ENCODE measurements at places on chromosomes 11 and 22. TPM values are rescaled to one million over a fixed set of nuclear protein-coding genes. Genes with fewer than 3 reads are reported as not detected.

SF3A1 gene
- total RNA-seq: 106 TPM

STX3 gene
- total RNA-seq: 10.0 TPM

OR52I2 gene
- total RNA-seq: not detected

FAM111B gene
- not detected for total RNA-seq

TRIM66 gene
- total RNA-seq: 3.0 TPM

MS4A3 gene
- 0.57 TPM for total RNA-seq

POU2F3 gene
- not detected for total RNA-seq

KRTAP5-3 gene
- not detected for total RNA-seq

MYEOV gene
- not detected for total RNA-seq

DNA sequence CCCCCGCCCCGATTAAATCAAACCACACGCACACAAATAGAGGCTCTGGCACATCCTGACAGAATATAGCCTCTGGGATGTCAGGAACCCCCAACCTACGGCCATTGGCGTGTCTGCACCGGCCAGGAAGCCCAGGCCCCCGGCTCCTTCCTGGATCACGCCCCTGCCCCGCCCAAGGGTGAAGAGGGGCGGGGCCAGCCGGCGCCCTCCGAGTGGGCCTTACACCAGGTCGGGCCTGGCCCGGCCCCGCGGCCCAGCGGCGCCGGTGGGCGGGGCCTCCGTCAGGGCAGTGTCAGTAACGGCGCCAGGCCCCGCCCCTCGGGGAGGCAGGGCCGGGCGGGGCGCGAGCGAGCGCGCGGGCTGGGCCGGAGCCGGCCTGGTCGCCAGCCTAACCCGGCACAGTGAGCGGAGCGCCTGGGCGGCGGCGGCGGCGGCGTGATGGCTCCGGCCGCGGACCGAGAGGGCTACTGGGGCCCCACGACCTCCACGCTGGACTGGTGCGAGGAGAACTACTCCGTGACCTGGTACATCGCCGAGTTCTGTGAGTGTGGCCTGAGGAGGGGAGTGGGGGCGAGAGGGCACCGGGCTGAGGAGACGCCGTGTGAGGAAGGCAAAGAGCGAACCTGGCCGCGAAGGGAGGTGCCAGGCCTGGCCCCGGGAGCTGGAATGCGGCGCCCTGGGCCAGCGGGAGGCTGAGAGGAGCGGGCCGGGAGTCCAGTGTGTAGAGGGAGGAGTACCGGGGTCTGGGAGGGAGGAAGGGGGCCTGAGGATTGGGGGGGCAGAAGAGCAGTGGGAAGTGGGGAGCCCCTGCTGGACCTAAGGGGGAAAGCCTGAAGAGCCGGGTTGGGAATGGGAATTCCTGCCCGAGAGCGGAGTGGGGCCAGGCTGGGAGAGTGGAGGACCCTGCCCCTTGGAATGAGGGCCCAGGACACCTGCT, at the start of gene ACER3:
TSS of gene ACER3 (plus strand) at position 380 of the 937 bp plus-strand sequence. CDS start at position 439, 59 bp downstream.
- DNase-seq: peak; percentile 96

DNA sequence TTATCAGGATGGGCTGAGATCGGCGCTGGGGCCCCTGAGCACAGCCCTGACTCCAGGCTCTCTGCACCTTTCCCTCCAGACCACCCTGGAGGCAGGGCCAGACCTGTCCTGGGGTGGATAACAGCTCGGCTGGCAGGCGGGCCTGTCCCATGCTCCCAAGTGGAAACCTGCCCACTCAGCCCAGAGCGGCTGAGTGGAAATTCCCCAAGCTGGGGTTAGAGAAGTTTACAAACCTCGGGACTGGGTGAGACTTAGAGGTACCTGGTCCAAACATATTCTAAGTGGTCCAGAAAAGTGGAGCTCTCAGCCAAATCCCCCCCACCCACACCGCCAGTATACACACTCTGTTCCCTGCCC, 4.8 kb upstream of the FXYD2 start:
- DNase-seq: peak; percentile 14

DNA sequence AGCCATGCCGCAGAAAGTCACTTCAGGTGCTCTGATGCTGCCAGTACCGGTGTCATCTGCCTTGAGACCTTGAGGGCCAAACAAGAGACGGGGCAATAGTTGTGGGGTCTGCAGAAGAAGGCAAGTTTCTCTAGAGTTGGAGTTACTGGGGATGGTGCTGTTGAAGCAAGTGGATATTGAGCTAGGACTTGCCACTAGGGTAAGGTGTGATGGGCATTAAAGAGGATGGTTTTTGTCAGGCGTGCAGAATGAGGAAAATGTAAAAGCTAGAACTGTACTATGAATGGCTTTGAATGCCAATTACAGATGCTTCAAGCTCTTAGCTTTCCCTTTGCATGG, 61.6 kb downstream of the TNRC6B start:
- DNase-seq: no peak

DNA sequence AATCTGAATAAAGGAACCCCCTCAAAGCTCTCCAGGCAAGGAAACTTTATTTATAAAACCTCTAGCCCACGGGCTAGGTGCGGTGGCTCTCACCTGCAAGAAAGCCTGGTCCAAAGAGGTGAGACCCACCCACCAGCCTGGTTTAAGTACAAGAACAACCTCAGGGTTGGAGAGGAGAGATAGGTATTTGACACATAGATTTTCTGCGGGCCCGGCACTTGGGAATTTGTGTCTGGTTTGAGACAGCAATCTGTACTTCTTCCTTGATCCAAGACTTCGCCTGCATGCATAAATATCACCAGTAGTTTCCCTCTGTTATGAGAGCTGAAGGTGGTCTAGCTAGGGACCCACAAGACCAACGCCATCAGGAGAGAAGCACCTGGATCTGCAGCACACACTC, 73.2 kb upstream of the CAPRIN1 start:
- no peak for DNase-seq

DNA sequence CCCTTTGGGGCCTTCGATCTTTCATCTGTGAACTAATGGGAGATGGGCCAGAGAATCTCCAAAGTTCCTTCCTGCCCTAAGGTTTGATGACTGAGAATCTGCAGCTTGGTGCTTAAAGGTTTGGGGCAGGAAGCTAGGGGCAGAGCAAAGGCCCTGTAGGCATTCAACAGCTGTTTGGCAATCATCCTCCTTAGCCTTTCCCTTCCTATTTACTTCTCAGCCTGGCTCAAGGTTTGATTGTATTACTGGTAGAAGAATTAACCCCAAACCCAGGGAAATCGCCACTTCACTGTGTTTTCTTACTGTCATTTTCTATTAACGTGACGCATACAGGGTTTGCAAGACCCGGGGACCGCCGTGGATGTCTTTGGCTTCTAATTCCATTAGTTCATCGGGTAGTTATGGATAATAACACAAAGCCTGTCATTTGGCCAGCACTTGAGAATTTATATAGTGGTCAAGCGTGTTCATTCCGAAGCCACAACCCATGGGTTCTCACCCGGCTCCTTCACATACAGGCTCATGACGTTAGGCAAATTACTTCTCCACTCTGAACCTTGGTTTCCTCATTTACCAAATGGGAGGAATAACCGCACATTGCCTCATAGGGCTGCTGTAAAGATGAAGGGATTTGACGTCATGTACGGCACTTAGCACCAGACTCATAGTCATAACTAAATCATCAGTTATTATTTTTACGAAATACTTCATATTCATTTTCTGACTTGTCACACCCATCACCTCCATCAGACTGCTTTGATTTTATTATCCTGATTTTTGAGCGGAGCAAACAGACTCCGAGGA, 158.1 kb downstream of the FBXO7 start:
- DNase-seq: no peak

DNA sequence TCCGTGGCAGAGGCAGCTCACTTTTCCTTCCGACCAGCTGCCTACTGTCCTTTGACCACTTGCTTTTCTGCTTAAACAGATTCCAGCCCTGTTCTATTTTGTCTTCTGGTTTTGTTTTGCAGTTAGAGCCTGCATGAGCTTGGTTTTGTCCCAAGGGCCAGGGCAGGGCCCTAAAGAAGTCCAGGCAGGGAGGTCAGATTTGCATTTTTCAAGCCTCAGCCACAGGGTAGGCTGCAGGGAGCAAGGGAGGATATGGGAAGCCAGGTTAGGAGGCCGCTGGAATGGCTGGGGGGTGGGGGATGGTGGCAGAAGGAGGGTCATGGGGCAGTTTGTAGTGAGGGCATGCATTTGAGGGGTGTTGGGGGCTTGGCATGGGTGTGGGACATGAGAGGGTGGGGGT, 23.1 kb downstream of the FADD start:
- no peak for DNase-seq

DNA sequence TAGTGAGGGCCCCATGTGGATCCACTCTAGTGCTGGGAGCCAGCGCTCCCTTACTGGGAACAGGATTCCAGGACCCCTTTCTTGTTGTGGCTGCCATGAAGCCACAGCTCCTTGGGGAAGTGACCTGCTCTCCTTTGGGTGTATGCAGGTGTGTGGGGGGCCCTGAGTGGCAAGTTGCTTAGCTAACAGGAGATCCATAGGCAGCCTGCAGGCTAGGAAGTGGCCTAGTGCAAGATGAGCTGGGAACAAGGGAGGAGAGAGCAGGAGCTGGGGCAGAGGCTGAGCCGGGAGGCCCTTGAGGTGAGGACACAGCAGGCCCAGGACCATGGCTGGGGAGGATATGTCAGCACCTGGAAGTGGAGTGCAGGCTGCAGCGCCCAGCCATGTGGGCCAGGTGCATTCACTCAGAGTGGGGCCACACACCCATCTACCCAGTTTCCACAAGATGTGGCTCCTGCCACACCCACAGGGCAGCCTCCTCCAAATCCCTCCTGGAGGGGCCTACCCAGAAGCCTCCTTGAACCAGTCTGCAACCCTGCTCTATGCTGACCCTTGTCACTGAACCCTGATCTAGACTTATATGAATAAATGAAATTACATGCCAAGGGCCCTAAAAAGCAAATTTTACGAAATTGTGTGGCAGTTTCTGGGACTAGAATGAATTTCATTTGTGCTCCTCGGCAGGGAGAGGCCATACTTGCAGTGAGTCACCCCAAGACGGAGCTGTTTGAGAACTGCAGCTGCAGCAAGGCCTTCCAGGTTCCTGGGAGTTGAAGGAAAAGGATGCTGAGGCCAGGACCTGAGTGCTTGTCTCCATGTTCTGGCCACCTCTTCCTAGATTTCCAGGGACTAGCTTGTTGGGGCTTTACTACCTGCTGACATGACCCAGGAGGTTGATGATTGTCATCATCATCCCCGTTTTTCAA, 3.2 kb downstream of the THAP7 start:
- no peak for DNase-seq

- DNase-seq: no peak
These were observed 17.5 kb upstream of the SMIM38 start for GRCh38 chr11:69138265-69138664.

DNA sequence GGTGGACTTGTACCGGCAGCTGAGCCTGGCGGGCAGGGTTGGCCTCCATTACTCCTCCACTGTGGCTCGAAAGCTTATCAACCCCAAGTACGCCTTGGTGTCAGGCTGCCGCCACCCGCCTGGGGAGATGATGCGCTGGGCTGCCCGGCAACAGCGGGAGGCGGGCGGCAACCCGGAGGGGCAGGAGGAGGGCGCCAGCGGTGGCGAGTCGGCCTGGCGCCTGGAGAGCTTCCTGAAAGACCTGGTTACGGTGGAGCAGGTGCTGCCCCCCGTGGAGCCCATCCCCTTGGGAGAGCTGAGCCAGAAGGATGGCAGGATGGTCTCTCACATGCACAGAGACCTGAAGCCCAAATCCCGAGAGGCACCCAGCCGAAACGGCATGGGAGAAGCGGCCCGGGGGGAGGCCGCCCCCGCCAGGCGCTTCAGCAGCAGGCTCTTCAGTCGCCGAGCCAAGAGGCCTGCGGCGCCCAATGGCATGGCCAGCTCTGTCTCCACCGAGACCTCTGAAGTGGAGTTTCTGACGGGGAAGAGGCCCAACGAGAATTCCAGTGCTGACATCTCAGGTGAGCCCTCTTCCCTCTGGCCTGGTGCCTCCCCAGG, 26.7 kb downstream of the FAM83F start:
- no peak for DNase-seq
